ENCODE measurements at places on chromosomes 3 and 15. TPM values are rescaled to one million over a fixed set of nuclear protein-coding genes. Genes with fewer than 3 reads are reported as not detected.

DNA sequence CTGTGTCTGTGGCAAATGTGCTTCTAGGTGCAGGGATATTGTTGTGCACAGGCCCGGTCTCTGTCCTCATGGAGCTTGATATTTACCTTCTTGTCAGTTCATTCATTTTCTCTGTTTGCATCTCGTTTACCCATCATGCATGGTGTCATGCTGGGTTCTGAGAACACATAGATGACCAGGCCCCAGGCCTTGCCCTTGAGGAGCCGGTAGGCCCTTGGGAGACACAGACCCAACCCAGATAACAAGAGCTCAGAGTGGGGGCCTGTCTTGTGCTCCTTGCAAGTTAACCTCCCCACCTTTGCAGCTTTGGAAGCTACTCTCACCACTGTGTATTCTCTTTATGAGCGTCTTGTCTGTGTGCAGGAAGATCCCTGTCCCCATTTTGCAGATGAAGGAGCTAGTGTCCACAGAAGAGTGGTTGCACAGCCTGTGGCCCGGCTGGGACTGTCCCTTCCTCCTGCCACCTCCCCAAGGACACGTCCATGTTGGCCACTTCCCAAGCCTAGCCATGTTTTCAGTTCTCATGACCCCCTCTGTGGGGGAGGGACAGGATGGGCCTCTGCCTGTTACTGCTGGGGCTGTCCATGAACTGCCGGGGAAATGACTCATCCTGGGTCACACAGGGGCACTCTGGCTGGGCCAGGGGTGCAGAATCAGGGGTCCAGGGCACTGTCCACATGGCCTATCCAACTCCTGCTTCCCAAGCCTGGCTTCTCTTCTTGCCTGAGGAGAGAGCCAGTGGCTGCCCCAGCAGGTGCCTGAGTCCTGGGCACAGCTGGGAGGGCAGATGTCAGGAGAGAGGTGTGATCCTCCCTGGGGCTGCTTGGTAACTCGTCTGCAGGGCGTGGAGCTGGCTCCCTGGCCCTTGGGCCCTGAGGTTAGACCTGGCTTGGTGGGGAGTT is 3.4 kb downstream of the SNX33 start:
- no peak for DNase-seq

Gene TIPIN
- 3.6 TPM for total RNA-seq

- no peak for DNase-seq
Observed at GRCh38 chr3:194994551-194994981, 276.4 kb downstream of the XXYLT1 start.

GRCh38 chr3:114453361-114453780 is 159.5 kb downstream of the TIGIT start:
- no peak for DNase-seq

DNA sequence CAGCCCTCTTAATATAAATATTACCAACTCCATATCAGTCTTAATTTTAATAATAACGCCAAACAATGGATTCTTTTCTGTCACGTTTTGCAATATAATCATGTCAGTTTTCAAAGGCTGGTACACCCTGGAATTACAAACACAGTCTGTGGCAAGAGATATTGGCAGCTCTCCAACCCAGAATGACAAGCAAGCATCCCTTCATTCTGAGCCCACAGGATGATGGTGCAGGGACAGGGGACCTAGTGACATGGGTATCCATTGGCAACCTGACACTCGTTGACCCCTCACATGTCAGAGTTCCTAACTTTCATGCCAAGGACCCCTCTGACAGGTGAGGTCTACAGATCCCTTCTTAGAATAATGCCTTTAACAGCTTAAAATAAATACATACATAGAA is 154.5 kb upstream of the TSC22D2 start:
- no peak for DNase-seq

GRCh38 chr3:59774634-59775033 is 724.8 kb upstream of the CFAP20DC start:
- DNase-seq: no peak

- no peak for DNase-seq
Observed at GRCh38 chr3:72312339-72312738, 527.4 kb upstream of the PROK2 start.
